ENCODE measurements at places on chromosomes 5 and 9.

GRCh38 chr9:75918154-75918553, 27.7 kb downstream of the PCSK5 start:
- no peak for DNase-seq

DNA sequence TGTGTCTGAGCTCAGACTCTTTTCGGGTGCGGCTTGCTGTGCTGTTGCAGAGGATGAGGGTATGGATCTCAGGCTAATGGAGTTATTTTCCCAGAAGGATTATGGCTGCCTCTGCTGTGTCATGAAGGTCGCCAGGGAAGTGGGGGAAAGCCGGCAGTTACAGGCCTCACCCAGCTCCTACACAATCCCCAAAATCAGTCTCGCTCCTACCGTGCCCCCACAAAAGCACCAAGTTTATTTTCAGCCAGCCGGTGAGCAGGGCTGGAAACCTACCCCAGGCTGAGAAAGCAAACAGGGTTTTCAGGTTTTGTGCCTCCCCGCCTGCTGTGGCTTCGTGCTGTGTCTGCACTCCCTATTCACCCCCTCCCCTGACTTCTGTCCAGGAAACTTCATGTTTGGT, 113.3 kb downstream of the SLC24A2 start:
- DNase-seq = no peak

- DNase-seq = no peak
These were observed 99.7 kb downstream of the PLCXD3 start for GRCh38 chr5:41410737-41411136.

GRCh38 chr5:93579692-93580062, 1.3 kb downstream of the NR2F1-AS1 start:
- DNase-seq = no peak

DNA sequence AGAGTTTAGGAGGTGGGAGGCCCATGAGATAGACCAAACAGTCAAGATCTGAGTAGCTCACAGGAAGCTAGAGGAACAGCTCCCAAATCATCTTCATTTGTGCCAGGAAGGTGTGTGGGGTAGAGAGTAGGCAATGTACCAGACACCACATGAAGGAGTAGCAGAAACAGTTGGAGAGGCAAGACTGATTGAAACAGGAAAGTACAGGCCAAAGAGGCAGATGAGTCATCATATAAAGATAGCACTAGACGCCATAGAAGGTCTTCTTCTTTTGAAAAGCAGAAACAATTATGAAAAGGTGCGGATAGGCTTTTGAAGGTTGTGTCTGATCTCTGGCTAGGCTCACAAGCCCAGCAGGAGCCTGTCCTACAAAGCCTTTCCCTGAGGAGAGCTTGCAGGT, 62.7 kb upstream of the PALM2AKAP2 start:
- no peak for DNase-seq

GRCh38 chr5:116135344-116135743, 50.5 kb downstream of the COMMD10 start:
- DNase-seq = no peak

- no peak for DNase-seq
These were observed 274.3 kb upstream of the ANKRD55 start for GRCh38 chr5:56507351-56507930.

- peak; percentile 40 for DNase-seq
These were observed 644 bp downstream of the NIM1K start for GRCh38 chr5:43192558-43193180.

DNA sequence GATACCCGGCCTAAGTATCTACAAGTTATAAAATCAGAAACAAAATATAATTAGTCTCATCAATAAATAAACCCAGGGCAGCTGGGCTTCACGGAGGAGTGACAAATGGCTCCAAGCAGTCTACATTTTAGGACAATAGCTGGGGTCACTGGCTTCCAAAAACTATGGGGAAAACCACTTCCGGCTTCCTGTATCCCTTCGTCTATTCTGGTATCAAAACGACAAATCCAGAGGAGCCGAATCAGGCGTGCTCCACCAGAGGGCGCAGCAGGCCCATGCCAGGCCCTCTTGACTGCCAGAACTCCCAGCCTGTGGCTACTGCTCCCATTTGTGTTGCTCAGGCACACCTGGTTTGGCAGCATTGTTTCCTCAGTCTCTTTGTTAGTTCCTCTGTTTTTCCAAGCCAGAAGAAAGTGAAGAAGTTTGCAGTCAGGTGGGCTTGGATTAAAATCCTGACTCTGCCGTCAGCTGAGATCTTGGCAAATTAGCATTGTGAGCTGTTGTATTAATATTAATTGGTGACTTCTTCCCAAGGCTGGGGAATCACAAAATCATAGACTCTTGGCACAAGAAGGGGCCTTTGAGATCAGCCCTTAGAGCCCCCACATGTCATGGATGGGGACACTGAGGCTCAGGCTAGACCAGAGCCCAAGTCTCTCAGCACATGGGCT, 11.6 kb upstream of the RAB14 start:
- DNase-seq = peak; percentile 88

DNA sequence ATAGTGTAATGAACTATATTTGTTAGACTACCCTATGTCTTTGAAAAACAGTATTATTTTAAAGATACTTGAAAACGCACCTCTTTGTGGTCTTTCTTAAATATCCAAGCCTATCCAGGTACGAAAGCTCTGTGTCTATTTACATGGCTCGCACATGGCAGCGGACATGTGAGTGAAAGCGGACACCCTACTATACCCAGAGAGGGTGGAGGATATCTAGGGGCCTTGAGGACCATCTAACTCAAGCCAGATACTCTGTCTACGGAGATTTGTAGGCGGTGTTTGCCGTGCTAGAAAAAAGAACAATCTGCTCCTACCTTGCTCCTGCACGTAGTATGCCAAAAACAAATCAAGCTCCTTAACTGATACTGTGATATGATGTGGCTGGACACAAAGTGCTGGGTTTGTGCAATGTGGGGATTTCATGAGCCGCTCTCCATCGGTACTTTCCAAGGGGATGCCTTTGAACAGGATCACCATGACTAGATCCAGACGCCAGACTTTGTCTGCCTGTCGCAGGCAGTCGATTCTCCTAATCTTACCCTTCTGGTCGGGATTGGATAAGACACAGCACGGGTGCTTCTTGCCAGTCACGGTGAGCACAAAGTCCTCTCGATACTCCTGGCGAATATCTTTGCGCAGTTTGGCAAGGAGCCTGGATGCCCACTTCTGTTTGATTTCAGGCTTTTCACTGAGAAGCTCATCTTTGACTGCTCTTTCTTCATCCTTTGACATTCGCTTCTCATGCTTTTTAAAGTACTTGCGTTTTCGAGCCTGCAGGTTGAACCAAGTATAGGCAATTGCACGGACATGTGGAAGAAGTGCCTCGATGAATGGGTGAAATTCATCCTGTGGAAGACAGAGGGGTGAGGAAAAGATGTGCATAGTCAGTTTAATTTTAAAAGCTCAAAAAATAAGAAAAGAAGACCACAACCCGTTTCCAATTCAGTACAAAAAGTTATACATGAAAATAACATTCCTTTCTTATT, 7.0 kb downstream of the NFIB start:
- DNase-seq = peak; percentile 55

DNA sequence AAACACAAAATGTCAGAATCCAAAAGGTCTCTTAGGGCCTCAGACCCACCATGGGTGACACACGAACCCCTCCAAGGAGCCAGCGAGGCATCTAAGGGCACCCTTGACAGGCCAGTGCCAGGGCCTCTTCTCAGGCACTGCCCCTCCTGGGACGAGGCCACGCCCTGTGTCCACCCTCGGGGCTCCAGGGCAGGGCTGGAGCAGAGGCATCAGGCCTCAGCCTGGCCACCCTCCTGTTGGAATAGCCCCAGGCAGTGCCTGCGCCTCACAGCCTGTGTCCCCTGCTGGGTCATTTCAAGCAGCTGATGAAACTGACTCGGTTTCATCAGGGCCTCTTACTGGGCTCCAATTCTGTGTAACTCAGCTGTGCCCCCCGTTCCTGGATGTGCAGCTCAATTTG, 32.8 kb upstream of the SUSD3 start:
- DNase-seq = no peak

- DNase-seq = peak; percentile 94
These were observed 55.9 kb downstream of the TMC1 start for GRCh38 chr9:72577212-72577753.
